ENCODE measurements at places on chromosomes 3 and 15. TPM values are rescaled to one million over a fixed set of nuclear protein-coding genes. Genes with fewer than 3 reads are reported as not detected.

Gene SNTN
- not detected for total RNA-seq

Gene USP3
- total RNA-seq, result 48.9 TPM

DNA sequence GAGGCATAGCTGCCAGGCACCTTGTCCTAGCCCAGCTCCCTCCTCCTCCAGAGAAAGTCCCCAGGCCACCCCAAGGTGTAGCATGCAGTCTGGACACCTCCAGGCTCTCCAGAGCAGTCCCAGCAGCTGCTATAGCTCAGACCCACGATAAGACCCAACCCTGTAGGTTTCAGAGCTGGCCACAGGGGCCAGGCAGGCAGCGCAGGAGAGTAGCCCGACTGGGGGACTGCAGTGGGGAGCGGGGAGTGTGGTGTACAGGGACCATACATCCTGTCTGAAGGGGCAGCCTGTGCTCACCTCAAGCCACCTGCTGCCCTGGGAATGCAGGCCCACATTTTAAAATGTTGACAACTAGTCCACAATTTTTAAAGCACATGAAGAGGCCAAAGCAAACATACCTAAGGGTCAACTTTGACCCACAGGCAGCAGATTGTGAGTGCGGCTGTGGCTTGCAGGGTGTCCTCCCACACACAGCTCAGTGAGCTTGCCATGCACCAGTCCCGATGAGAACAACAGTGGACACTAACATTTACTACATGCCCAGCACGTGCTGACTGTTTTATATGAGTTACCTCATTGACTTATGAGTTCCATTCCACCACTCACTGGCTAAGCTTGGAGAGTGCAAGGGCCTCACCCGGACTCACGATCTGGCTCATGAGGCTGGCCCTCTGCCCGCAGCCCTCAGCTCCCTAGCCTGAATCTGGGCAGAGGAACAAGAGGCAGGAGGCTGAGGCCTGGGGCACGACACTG, 81.4 kb downstream of the DNAJB8 start:
- DNase-seq, result no peak

DNA sequence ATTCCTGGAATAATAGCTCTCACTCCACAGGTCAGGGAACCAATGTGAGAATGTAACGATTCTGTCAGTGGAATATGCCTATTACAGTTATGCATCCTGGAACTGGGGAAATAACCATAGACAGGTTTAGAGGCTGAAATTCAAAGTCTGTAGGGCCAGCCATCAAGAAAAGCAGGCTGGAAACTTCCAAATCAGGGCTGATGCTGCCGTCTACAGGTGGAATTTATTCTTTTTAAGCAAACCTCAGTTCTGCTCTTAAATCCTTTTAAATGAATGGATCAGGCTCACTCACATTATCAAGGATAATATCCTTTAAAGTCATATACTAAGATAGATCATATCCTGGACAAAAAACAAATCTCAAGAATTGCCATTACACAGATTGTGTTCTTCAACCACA, 699.8 kb downstream of the NR2F2 start:
- DNase-seq, result no peak

GRCh38 chr15:90101969-90102890, at the start of gene IDH2:
TSS of gene IDH2 (minus strand) at chr15:90102468. CDS start at chr15:90102390, 78 bp downstream.
- DNase-seq, result peak; percentile 76

- DNase-seq, result no peak
Measured at GRCh38 chr15:28967990-28968389, 82.2 kb downstream of the APBA2 start.

- DNase-seq, result no peak
Measured at GRCh38 chr3:42115215-42115614, 24.1 kb downstream of the TRAK1 start.

- no peak for DNase-seq
Measured at GRCh38 chr15:73328149-73328820, 40.5 kb downstream of the HCN4 start.

DNA sequence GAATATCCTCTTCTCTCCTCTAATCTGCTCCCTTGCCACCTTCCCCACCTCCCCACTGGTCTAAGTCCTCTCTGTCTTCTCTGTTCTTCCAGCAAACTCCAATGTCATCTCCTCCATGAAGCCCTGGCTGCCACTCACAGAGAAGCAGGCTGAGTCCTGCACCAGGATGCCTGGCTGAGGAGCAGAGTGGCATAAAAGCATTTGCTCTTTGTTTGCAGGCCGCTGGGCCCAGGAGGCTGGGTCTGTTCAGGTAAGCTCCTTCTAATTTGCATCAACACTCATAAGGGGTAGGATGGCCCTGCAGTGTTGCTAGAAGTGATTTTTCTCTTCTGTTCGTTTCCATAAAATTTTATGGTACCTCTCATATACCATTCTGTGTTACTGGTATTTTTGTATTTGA, 43.2 kb upstream of the KLHL25 start:
- DNase-seq, result no peak

DNA sequence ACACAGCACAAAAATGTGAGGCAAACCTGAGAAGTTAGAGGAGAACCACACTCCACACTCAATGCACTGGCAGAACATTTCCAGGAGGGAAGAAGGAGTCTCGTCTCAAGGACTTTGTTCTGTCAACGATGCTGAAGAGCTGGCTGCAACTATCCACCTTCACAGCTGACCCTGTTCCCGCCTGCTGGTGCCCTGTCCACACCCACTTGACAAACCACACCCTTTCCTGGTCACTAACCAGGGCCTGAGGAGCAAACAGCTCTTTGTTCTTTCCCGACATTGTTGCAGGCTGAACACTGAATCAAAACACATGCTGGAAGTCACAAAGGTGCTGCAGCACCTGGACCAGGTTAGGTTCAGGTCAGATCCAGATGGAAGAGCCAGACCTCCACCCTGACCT, 92.6 kb upstream of the ARRDC4 start:
- no peak for DNase-seq

- peak; percentile 12 for DNase-seq
Measured at GRCh38 chr3:49199239-49199899, 28.0 kb downstream of the KLHDC8B start.
